ENCODE measurements at places on chromosomes 3 and 15.

- DNase-seq = no peak
Measured at GRCh38 chr3:124804875-124805274, 74.6 kb downstream of the UMPS start.

DNA sequence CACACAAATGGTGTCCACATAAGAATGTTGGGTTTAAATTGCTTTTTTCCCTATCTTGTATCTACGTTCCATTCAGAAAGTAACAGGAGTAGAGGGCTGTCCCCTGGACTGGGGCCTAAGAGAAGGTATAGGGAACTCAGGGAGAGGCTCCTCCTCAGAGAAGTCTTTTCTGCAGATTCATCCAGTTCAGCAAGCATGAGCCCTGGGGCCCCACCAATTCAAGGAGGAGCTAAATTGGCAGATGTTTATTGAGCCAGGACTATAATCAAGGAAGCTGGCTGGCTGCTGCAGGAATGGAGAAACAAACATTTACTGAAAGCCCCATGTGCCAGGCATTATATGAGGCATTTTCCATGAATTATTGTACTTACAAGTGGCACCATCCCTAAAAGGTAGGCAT, 22.1 kb upstream of the LARS2 start:
- DNase-seq = no peak

- DNase-seq = no peak
Measured at GRCh38 chr15:67700023-67700422, 125.3 kb upstream of the SKOR1 start.

DNA sequence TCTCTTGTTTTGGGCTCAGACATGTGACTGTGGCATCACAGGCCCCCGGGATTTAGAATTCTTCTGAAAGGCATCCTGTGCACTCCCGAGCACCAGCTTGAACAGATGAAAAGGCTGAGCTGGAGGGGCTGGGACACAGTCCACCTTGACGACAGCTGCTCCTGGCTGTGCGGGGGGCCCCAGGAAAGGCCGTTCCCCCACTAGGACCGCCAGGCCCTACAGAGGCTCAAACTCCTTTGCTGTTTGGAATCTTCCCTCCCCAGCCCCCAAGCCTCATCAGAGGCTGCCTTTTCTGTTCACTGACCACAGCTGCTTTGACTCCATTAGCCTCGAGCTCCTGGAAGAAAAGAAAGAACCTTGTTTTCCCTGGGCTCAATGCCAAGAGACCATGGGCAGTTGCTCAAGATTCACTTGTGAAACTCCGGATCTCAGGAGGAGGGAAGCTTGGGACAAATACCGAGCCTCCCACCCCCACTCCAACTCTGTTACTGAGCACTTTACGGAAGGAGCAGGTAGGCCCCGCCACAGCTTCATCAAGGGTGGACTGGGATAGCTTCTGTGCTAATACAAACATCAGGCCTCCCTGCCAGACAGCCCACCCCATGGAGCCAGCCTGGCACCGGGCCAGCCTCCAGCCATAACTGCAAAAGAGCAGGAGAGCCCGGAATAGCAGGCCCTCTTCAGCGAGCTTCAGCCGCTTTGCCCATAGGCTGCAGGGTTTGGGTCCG, 15.7 kb downstream of the CIDEC start:
- DNase-seq = no peak

- peak; percentile 90 for DNase-seq
Measured at GRCh38 chr15:90062023-90062442, 40.2 kb downstream of the IDH2 start.

DNA sequence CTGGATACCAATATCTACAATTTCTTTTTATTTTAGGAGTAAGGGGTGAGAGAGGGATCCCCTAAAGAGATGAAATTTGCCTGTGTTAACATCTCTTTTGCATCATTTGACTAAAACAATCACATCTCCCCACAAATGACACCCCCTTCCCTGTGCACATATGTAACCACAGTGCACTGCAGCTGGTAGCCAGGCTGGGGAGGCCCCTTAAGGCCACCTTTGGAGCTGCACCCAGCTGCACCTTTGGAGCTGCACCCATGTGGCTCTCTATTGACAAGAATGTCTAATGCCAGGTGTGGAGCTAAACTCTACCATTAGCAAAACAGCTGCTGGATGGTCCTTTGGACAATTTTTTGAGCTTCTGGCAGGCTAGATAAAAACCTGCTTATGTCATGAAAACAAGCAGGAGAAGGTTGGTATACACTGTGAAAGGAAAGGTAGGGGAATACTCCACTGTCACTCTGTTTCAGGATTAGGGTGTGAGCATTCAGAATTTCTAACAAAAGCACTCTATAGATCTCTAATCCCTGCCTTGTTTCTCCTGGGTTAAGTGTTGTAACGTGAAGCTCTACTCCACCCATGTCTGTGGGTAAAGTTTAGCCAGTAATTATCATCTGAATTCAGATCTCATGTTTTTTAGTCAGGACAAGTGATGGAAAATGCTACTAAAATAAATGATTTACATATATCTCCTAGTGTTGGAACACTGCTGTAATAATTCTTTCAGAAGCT, 52.1 kb downstream of the TFG start:
- DNase-seq = no peak

GRCh38 chr3:58009026-58009748, 965 bp downstream of the FLNB start:
- DNase-seq = no peak

- no peak for DNase-seq
Measured at GRCh38 chr15:95169541-95170459, 938.4 kb downstream of the MCTP2 start.

GRCh38 chr3:159854500-159855124, 134.0 kb upstream of the IL12A start:
- DNase-seq = no peak

- no peak for DNase-seq
Measured at GRCh38 chr3:99023590-99024192, 122.2 kb upstream of the DCBLD2 start.

DNA sequence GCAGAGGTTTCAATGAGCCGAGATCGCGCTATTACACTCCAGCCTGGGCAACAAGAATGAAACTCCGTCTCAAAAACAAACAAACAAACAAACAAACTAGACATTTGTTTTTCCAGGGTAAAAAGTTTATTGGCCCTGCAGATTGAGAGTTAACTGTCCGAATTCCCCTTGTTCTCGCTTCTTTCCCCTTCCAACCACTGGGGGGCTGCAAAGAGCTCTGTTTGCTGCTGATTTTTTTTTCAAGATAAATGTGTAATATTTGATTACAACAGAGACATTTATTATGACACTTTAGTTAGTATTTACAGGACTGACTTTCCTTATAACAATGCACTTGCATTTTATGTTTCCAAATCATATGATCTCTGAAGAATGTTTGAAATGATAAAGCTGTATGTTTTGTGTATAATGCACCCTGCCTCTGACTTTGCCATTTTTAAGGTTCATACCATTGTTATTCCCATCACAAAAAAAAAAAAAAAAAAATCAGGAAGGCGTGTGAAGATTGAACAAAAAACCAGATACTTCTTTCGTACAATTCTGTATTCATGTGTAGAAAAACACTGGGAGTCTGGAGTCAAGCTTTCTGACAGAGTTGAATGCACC, 2.8 kb downstream of the CLSTN2 start:
- no peak for DNase-seq

DNA sequence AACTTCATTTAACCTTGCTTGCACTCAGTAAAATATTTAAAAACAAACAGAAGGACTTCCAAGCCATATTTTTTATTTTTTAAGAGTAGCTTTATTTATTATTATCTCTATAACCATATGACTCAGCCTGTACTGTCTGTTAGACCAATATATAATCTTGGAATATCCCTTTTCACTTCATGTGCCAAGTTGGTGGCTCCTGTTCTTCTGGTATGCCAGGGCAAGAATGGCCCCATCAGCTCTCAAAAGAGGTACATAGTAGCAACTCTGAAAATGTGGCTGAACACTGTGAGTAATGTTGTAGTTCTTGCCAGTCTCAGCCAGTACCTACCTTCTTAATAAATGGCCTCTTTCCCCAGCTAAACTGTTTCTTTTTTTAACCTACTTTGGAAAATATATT, 257.0 kb upstream of the UBE2E1 start:
- no peak for DNase-seq

DNA sequence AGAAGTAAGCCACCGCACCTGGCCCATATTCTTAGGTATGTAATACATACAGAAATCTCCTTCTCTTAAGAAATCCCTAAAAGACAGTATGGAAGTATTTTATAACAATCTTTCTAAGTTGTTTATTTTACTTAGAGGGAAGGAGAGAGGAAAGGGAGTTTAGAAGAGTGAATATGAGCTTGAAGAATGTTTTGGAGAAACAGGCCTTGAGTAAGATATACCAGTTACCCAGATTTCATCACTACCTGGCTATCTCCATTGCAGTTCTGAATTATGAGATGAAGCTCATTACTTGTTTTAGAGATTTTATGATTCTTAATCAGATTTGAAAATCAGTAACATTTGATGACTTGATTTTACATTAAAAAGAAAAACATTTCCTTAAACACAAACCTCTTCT, 71.9 kb downstream of the DCUN1D1 start:
- DNase-seq = no peak

GRCh38 chr3:10976770-10977169, 15.8 kb upstream of the SLC6A1 start:
- DNase-seq = no peak

DNA sequence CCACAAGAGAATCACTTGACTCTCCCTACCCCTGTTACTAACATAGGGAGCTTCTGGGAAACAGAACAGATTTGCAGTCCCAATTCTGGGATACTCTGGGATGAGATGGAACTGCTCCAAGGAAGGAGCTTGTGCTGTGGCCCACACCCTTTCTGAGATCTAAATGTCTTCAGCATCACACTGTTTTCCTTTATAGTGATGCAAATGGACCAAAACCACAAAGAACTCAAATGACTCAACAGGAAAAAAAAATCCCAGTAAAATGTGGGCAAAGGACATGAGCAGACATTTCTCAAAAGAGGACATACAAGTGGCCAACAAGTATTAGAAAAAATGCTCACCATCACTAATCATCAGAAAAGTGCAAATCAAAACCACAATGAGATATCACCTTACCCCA, 155.6 kb downstream of the NECTIN3 start:
- DNase-seq = peak; percentile 40

DNA sequence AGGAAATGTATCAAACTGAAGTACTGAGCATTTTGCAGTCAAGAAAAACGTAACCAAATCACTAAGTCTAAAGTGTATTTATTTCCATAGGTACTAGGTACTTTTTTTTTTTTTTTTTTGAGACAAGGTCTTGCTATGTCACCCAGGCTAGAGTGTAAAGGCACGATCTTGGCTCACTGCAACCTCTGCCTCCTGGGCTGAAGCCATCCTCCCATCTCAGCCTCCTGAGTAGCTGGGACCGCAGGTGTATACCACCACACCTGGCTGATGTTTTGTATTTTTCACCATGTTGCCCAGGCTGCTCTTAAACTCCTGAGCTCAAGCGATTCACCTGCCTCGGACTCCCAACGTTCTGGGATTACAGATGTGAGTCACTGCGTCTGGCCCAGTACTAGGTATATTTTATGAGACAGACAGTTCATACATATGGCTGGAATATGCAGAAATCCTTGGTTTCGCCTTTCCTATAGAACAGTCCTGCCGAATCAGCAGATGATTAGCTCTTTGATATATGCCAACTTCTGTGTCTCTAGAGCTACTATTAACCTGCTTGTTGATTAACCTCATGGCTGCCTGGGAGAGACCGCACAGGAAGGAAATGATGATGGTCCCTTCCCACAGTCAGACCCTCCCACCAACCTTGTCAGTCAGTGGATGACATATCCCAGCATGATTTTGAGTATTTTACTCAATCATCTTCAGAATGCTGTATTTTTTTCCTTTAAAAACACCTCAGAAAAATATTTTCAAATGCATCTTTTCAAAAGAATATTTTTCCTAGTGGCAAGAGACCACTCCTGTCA, 32.3 kb downstream of the TMOD3 start:
- DNase-seq = no peak

DNA sequence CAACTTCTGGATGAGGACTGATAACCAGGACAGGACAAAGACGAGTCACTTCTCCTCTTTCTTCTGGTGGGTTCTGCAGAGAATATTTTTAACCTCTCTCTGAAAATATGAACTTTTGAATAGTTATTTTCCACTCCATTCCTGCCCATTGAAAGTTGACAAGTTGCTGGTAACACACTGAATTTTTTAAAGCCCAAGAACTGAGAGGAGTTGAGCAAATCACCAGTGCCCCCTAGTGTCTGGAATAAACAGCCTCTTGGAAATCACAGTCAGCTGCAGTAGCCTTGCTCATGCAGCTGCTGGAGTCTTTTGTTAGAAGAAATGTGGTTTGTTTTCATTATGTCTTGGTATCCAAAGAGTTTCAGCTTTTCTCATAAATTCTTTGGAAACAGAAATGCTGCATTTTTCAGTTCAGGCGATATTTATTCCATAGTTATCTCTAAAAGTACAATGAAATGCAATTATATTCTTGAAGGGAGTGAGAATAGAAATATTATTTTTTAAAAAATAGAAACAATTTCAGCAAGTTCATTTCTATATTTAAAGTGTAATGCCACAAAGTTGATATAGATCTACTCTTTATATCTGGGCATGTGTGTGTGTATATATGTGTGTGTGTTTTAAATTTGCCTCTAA, 741.0 kb upstream of the CBLB start:
- peak; percentile 81 for DNase-seq

GRCh38 chr3:9291821-9292410, 42.5 kb upstream of the SRGAP3 start:
- no peak for DNase-seq

DNA sequence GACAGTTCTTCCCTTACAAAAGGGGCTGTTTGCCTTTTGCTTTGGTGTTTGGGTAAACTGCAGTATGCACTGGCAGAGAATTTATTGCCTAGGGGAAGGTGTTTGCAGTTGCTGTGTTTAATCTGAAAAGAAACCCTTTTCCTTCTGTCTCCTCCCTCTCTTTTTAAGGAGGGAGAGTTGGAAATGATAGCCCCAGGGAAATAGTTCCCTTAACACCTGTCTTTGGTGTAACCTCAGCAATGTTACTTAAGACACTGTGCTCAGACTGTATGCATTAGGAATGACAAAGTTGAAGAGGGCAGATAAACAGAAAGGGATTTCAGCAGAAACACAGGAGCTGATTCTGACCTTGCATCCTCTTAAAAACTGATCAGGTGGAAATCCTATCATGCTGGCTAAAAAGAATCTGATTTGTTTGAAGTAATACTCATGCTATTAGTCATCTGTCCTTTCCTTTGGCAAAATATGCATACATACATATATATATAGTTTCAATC, 125.4 kb downstream of the TP63 start:
- DNase-seq = no peak

DNA sequence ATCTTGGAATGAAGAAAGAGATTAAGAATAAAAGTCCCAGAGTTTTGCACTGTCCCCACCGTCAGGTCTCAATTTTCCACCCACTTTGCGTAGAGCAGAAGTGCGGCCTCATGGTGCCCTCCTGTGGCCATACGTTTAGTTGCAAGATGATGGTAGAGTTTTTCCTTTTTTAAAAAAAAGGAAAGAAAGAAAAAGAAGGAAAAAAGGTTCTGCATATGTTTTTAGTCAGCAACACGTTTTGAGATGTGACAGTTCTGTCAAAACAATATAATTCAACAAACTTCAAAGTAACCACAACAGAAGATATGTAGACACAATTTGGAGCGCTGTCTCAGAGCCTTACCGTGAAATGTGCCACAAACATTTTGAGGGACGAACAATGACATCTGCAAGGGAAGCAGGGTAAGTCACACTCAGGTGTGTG, 24.6 kb downstream of the EBLN2 start:
- peak; percentile 42 for DNase-seq

Measured in NT2/D1 (cell line).